Right cardiac atrium (tissue), 5 donors: ENCODE measurements at places on chromosomes 6 and 20. TPM values are rescaled to one million over a fixed set of nuclear protein-coding genes. Genes with fewer than 3 reads are reported as not detected.

Gene LGSN
- not detected for polyA plus RNA-seq

Gene OR2J3
- not detected for polyA plus RNA-seq

DNA sequence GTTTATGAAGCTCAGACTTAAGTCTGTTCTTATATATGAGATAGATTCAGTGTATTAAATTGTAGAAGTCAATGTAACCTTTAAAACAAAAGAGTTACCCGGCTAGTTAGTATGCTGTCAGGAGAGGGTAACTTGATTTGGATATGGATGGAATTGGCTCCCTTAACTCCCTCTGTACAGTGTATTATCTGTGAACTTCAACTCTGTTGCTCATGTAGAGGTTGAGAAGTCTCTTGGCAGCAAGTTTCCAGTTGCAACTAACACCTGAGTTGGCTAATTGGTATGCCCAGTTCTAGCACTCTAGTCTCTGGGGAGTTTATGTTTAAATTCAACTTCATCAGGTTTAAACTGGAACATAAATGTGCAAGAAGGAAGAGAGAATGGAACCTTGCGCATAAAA is 111.0 kb downstream of the NCOA3 start:
- DNase-seq, result no peak

GRCh38 chr6:101931766-101932165 is 538.3 kb downstream of the GRIK2 start:
- no peak for DNase-seq

- DNase-seq, result no peak
Observed at GRCh38 chr6:157266274-157267101, 56.8 kb downstream of the TMEM242 start.
